Putamen (tissue), 1 donor: ENCODE measurements at places on chromosomes 7 and 10.

GRCh38 chr7:150514748-150515222 lies at the start of gene GIMAP7:
Gene GIMAP7 (plus strand): TSS chr7:150514872. CDS start chr7:150519975, 5,103 bp downstream.
- DNase-seq = no peak

GRCh38 chr10:113454341-113455061 lies 98.4 kb upstream of the HABP2 start:
- no peak for DNase-seq

DNA sequence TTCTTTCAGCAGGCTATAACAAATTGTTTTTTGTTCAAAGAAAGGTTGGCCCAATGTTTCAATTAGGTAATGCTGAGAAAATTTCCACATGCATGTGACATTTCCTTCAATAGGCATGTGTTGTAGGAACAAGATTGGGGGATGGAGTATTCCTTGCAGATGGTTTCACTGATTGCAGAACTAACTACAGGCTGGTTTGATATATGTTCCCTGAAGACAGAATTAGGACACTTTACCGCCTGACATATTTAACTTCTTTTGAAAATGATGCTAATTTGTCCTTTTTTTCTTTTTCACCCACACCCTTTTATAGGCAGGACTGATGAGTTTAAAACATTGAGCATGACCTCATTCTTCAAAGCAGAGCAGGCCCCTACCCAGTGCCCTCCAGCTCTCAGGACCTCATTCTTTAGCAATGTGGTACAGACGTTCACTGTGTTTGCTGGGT lies 163.3 kb downstream of the CPED1 start:
- DNase-seq = peak; percentile 7

DNA sequence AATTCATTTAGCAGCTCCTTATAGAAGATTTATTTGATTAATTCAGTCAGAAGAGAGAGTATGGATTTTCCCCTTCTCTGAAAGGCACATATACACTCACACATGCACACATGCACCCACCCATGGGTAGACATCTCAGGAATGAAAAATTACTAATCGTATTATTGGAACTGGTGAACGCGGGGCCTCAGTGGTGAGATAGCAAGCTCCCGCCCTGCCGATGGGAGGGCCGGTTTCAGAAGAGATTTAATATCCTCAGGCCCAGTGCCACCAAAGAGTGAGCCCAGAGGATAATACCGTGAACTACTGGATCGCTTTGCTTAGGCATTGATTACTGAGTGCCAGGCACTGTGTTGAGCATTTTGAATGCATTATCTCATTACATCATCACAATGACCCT lies 38.0 kb upstream of the EMX2 start:
- no peak for DNase-seq

DNA sequence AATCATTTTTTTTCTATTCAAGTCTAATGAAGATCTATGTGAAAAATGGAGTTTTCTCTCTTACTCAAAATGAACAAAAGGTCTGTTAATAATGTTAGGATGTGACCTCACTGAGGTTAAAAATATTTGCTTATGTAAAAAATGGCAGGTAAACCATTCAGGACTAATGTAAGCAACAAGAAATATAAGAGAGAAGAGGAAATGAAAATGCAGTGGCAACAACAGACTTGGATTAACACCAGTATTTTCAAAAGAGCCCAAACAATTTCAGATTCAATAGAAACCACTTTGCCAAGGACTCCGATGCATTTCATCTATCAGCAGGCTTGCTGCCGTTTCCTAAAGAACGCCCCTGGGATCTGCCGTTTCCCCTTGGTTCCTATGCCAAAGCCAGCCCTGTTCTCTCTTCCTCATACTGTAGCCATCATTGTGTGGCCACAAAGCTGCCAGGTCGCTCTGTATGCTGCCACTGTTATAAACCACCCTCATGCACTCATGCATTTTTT lies 66.4 kb downstream of the MTURN start:
- peak; percentile 22 for DNase-seq
